ENCODE measurements at places on chromosomes 6 and 20.

DNA sequence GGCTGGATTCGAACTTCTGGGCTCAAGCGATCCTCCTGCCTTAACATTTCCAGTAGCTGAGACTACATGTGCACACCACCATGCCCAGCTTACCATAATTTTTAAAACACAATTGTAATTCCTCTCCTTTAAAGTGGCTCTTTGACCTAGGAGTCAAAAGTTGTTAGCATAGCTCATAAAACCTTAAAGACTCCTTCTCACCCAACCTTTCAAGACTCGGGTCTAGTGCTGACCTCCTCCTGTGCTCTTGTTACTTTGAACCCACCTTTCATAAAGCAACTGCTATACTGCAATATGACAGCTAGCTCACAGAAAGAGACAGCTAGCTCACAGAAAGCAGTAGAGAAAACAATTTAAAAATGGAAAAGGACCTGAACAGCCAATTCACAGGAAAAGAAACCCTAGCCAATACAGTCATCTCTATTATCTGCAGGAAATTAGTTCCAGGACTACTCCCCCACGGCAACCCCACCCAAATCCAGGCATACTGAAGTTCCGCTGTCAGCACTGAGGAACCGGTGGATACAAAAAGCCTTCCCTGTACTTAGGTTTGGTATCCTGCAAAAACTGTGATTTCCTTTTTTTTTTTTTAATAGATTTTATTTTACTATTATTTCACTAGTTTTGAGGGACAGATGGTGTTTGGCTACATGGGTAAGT is 20.3 kb downstream of the SSR1 start:
- no peak for DNase-seq

GRCh38 chr6:15970517-15970916 is 158.4 kb upstream of the MYLIP start:
- DNase-seq = no peak

DNA sequence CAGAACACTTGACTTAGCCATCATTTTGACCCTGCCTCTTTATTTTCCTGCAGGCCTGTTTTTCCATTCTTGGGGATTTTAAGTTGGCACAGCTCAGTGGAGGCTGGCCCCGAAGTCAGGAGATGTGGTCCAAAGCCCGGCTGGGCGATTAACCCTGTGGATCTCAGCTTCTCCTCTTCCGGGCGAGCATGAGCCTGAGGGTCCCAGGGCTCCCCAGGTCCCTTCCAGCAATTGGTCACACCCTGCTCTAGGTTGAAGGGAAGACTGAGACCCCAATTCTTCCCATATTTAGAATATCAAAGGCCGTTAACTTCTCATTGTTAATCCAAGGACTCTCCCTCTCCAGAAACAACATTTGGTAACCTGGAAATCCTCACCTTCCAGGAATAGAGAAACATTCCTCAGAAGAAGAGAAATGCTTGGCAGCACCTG is 2.3 kb downstream of the THBS2 start:
- no peak for DNase-seq

DNA sequence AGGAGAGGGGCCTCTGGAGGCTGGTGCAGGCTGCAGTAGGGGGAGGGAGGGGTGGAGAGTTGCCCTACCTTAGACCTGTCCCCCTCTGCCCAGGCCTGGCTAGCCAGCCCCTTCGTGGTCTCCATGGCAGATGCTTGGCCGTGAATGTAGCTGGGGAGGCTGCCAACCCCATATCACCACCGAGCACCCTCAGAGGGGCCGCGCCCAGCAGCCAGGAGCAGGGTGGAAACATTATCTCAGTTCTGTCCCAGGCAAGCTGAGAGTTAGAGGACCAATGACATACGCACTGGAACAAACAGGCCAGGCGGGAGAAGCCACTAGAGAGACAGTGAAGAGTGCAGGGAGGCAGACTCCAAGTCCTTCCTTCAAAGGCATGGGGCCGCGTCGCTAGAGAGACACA is 66.5 kb downstream of the LRFN2 start:
- no peak for DNase-seq

- DNase-seq = no peak
Observed at GRCh38 chr6:132960720-132961119, 146.4 kb downstream of the RPS12 start.

DNA sequence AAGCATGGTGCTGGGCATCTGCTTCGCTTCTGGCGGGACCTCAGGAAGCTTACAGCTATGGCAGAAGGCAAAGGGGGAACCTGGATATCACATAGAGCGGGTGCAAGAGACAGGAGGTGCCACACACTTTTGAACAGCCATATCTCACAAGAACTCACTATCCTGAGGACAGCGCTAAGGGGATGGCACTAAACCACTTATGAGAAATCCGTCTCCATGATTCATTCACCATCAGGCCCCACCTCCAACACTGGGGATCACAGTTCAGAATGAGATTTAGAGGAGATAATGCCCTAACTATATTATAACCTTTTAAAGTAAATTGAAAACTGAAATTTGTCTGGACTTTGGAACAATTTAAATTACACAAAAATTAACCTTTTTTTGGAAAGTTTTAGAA is 37.8 kb upstream of the SUMO4 start:
- no peak for DNase-seq

DNA sequence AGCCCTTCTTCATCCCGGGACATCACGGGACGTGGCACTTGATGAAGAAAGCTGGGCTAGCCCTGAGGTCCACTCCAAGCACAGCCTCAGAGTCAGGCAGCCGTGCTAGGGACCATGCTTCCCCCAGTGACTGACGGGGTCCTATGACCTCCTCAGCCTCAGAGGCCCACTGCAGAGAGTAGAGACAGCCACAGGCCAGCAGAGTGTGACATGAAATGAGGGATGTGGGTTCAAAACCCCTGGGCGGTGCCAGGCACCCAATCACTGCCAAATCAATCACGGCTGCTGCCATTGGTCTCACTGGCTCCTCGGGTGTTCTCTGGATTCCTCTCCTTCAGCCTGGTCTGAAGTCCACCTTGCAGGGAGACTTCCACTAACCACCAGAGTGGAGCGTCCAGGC is 197.7 kb upstream of the CDH4 start:
- no peak for DNase-seq

- no peak for DNase-seq
Observed at GRCh38 chr20:1629321-1629720, 9.5 kb upstream of the SIRPB1 start.

DNA sequence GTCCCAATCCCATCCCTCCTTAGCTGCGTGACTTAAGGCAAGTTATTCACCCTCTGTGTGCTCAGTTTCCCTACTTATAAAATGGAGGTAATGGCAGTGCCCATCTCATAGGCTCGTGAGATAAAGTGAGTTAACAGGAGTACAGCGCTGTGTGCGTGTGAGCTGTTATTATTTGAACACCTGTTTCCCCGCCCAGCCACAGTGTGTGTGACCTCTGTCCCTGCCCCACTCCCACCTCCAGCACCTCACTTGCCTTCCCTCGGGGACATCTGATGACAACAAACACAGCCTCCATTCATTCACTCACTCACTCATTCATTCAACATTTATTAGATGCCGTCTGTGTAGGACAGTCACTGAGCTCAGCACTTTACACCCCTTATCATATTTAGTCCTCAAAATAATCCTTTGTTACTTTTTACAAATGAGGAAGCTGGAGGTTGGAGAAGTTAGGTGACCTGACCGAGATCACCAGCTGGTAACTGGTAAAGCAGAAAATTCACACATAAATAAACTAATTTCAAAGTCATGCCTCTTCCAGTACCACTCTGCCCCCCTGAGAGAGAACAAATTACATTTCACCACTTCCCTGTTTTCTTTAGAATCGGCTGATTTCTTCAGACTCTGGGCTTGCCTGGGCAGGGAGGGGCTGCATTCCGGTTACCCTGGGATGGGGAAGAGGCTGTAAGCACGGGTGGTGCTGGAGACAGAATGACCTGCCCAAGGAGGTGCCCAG is 58.6 kb downstream of the CPNE5 start:
- DNase-seq = no peak

GRCh38 chr20:57605045-57605444 is 15.2 kb downstream of the ZBP1 start:
- DNase-seq = no peak

DNA sequence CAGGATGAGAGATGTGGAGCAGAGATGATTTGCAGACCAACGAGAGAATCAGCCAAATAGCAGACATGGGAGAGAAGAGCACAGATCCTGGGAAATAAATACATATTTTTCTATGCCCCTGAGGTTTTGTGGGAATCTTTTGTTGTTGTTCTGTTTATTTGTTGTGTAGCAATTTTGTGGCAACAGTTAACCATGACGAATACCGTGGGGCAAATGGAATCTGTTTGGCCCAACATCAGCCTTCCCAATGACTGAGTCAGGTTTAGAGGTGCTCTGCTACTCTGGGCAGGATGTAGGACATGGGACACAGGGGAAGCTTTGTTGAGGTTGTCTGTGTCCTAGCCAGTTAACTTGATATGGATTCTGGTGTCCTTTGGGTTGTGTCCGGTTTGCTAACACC is 7.9 kb upstream of the SLC2A10 start:
- no peak for DNase-seq

DNA sequence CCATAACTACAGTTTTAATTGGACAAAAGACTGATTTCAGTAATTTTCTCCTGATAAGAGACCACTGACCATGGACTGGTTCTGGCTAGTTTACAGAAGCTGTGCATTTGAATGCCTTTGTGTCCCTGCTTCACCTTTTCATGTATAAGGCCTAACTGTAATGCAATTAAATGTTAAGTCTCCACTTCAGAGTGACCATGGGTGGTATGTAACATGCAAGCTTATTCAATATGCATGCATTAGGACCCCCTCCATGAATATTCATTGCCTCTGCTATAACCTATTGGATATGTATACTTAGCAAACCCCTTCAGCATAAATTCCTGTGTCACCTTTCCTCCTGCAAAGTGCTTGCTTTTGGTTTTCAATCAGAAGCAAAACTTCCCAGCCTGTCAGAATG is 2.2 kb downstream of the UBD start:
- no peak for DNase-seq

DNA sequence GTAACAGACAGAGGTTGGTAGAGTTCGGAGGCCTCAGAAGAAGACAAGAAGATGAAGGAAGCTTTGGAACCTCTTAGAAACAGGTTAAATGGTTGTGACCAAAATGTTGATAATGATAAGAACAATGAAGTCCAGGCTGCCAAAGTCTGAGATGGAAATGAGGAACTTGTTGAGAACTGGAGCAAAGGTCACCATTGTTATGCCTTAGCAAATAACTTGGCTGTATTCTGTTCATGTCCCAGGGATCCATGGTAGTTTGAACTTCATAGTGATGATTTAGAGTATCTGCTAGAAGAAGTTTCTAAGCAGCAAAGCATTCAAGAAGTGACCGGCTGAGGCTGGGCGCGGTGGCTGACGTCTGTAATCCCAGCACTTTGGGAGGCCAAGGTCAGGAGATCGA is 11.1 kb upstream of the LSM14B start:
- no peak for DNase-seq

GRCh38 chr20:3672547-3673171 is 9.2 kb downstream of the ADAM33 start:
- no peak for DNase-seq

DNA sequence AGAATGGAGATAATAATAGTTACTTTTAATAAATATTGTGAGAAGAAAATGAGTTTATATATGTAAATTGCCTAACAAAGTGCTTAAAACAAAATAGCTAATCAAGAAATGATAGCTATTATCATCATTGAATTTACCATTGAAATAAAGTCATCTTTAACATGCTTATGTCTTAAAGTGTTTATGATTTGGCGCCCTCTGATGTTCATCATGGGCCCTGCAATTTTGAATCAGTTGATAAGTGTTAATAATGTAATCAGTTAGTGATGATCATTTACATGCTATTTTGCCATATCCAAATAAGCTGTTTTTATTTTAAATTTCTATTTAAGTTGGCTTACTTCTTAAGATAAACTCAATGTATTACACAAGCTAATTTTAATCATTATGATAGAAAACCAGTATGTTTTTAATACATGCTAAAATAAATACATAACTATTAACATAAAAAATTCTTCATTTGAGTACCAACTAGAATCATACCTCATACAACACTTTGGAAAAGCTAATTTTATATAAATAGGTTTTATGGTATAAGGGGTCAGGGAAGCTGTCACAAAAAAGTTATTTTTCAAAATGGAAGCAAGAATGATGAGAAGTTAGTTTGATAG is 39.2 kb upstream of the TPD52L1 start:
- DNase-seq = no peak

DNA sequence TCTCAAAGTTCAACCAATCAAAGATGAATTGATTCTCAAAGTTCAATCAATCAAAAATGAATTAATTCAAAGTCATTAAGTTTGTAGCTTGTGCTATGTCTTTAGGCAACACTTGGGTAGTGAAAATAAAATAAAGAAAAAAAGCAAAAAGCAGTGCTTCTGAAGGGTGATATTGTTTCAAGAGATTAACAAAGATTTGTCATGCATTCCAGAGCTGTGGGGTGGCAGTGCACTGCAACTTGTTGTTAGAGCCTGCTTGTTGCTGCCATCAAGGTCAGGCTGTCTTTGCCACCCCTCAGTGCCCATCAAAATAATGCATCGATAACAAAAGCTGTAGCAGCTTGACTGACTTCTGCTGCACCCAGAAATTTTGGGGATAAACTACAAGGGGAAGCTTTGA is 128.6 kb downstream of the RNF144B start:
- no peak for DNase-seq

GRCh38 chr6:19665613-19665909 is 171.6 kb upstream of the ID4 start:
- DNase-seq = no peak

DNA sequence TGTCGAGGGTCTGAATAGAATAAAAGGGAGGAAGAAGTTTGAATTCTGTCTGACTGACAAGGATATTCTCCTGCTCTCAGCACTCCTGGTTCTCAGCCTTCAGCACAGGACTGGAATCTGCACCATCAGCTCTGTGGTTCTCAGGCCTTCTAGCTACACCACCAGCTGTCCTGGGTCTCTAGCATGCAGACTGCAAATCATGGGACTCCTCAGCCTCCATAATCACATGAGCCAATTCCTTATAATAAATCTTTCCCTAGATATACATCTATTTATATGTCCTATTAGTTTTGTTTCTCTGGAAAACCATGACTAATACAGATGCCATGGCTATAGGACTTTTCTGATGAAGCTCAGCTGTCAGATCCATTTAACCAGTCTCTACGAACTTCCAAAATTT is 132.8 kb upstream of the ECI2 start:
- DNase-seq = no peak

- DNase-seq = no peak
Observed at GRCh38 chr20:10167040-10167439, 51.6 kb upstream of the SNAP25 start.

DNA sequence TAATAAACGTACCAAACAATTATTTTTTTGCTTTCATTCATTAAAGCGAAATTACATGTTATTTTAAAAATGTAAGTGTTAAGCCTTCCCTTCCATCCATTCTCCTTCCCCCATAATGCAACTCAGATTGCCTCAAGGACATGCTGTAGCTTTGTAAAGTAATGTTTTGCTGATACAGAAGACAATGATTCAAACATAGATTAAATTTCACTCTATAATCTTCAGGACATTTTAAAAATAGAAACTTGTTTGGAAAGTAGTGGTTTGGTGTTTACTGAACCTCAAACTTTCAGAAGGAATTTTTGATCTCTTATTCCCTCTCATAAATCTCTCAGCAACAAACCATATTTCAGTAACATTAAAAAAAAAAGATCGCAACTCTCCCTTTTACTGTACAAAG is 350.9 kb upstream of the HSF2 start:
- no peak for DNase-seq

All from effector CD4-positive, alpha-beta T cell (primary cell).